ENCODE measurements at places on chromosomes 6 and 20.

- DNase-seq = no peak
Measured at GRCh38 chr20:14761903-14762302, 424.5 kb upstream of the FLRT3 start.

- DNase-seq = peak; percentile 69
Measured at GRCh38 chr20:24102290-24102689, 113.7 kb upstream of the GGTLC1 start.

- DNase-seq = no peak
Measured at GRCh38 chr6:150881911-150882481, 16.5 kb downstream of the MTHFD1L start.

DNA sequence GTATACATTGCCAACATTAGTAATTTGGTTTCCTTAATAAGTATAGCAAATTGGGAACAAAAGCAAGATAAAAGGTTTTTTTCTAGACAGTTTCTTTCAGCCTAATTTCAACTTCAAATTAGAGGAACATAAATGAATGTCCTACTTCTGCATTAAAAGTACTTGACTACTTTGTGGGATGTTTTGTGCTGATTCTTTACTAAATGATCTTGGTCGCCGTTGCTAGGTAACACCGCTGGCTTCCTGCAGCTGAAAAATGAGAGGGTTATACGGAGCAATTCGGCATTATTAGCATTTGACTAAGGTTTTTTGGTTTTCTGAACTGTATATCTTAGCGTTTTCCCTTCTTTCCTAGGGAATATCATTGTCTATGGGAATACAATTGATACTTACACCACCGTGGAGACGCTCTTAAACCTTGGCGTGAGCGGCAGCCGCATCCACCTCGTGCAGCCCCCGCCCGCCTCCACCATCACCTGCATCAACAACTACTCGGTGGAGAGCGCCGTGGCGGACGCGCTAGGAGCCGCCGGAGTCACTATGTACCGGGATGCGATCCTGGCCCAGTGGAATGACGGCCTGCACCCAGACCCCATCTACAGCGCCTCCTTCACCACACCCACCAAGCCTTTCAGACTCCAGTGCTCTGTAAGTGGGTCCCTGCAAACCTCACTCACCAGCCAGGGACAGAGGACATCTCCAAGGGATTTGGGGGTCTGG is 90.9 kb upstream of the INSM1 start:
- no peak for DNase-seq

GRCh38 chr6:37847704-37848103 is 28.2 kb downstream of the ZFAND3 start:
- no peak for DNase-seq

- DNase-seq = no peak
Measured at GRCh38 chr6:146408583-146408982, 135.1 kb upstream of the RAB32 start.

DNA sequence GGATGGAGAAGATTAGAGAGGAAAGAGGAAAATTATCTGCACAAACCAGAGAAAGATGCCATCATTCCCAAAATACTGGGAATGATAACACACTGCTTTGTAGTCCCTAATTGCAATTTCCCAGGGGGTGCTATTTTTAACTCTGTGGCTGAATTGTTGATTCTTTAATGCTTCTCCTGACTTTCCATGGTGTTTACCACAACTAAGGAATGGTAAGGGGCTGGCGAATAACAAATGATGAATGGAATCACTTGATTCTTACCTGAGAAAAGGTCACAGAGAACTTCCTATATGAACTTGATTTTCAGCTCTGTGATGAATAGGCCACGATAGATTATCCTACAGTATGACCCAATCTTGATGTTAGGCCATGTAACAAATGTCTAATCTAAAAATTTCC is 22.0 kb upstream of the IGF2R start:
- DNase-seq = no peak

- DNase-seq = no peak
Measured at GRCh38 chr20:36613974-36614373, 8.4 kb downstream of the RAB5IF start.

DNA sequence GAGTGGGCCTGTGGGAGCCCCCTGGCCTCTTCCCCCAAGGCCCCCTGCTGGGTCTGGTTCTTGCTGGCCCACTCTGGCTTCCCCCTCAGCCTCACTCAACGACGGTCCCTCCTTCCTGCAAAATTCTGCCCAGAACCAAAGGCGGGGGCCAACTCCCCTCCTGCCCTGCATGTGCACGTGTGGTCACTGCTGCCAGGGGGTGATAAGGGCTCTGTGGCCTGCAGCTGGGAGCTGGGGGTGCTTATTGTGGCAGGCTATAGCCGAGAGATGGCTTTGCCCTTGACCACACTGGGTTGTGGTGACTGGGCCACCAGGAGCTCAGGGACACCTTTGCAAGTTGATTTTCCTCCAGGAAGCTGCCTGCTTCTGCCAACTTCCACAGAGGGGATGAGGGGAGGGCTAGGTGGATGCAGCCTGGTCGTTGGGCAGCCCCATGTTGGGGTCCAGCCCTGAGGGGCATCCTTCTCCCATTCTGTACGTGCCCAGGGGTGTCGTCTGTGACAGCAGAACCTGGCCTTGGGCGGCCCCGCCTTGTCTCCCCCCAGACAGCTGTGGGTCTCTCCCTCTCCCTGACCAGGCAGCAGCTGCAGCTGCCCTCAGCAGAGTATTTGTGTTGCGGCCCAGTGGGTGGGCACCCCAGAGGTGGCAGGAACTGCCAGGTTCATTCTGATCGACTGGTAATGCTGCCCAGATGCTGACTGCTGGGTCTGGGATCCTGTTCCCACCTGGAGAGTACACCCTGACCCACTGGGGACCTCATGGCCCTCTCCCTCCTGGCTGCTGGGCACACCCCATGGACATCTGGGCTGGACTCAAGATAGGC is 5.6 kb downstream of the TCEA2 start:
- DNase-seq = no peak

GRCh38 chr20:58759947-58760346 is 67.3 kb downstream of the NPEPL1 start:
- DNase-seq = no peak

DNA sequence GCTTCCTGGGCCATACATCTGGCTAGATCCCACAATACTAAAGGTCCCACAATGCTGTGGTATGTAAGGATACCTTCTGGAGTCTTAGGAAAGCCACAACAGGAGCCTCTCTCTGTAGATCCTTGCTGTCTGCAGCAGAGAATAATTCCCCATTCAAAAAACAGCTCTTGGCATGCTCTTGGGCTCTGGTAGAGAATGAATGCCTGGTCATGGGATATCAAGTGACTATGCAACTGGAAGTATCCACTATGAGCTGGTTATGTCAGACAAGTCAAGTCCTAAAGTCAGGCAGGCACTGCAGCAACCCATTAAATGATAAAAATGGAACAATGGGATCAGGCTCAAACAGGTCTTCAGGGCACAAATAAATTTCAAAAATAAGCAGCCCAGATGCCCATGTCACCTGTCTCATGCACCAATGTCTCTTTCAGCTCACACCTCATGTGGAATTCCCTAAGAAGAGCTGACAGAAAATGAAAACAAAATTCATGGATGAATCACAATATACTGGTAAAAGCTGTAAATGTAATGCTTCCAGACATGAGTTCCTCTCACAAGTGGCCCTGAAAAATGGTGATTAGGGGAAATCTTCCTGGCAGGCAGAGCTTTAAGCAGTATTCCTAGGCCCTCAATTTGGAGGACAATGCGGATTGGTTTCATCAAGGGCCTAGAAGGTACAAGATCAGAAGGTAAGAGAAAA is 4.3 kb downstream of the AK9 start:
- no peak for DNase-seq
